ENCODE measurements at places on chromosomes 12 and 14.

DNA sequence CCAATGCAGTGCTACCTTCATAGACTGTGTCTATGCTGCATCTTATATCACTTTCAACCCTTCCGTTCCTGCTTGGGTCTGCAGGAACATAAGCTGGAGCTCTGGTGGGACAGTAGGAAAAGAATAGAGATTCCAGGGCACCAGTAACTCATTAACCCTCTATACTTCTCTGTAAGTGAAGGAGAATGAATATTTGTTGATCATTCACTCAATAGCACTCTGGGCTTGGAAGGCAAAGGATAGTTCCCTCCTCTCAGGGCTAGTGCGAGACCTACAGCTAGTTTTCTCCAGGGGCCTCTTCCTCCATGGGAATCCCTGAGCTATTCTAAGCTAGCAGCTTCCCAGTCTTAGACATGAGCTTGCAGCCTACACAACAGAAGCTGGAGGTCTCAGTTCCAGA, 84.7 kb downstream of the BMP4 start:
- no peak for DNase-seq

GRCh38 chr12:58977476-58977875, 57.2 kb upstream of the LRIG3 start:
- DNase-seq, result no peak

GRCh38 chr14:51894250-51894649, 33.8 kb downstream of the GNG2 start:
- DNase-seq, result no peak

GRCh38 chr12:31626270-31626995, 33.1 kb upstream of the ETFBKMT start:
- DNase-seq, result no peak

GRCh38 chr12:108046650-108047049, 82.4 kb upstream of the WSCD2 start:
- DNase-seq, result no peak

- no peak for DNase-seq
Observed at GRCh38 chr12:575129-575502, 88.1 kb downstream of the NINJ2 start.

DNA sequence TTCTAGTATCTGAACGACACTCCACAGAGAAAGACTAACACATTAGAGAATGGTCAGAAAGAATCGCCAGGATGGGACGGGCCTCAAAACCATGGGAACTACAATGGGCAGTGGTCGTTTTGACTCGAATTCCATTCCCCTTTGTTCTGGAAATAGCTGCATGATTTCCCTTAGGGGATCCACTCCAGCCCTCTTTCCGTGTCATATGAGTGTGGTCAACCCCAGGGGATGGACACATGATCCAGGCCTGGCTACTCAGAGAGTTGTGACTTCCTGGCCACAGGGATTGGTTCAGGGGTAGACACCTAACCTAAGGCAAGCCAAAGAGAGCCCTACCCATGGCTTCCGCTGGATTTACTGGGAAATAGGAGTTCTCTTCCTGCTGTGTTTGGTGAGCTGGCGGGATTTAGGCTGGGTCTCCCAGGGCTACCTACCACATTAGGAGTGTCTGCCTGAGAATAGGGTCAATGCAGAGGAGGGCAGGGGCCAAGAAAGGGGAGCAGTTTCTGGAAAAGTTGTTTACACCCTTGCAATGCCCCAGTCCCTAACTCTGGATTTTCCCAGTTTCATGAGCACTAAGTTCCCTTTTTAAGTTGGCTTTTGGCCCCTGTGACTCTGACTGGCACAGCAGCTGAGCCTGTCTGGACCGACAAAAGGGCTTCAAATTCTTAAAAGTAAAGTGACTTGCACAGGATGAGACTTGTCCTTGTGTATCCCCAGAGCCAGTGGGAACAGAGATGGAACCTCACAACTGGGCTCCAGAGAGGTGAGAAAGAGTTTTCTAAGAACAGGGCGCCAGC, 28.1 kb upstream of the GPATCH2L start:
- DNase-seq, result no peak

- no peak for DNase-seq
Observed at GRCh38 chr14:102910442-102910841, 12.0 kb upstream of the AMN start.

GRCh38 chr14:106872611-106873446, 1346.4 kb downstream of the TMEM121 start:
- no peak for DNase-seq

GRCh38 chr12:91833780-91834359, 311.8 kb downstream of the BTG1 start:
- no peak for DNase-seq

GRCh38 chr12:93167841-93168492, 209.8 kb upstream of the NUDT4 start:
- no peak for DNase-seq

DNA sequence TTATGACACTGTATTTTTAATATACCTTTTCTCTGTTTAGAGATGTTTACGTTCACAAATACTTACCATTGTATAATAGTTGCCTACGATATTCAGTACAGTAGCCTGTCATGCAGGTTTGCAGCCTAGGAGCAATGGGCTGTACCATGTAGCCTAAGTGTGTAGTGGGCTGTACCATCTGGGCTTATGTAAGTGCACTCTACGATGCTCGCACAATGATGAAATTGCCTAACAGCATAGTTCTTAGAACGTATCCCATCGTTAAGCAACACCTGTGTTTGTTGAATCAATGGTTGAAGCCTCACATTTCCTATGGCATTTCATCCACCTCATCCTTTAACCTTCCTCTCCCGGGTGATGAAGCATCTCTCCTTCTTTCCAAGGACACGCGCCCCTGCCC, 12.5 kb upstream of the EML1 start:
- no peak for DNase-seq

DNA sequence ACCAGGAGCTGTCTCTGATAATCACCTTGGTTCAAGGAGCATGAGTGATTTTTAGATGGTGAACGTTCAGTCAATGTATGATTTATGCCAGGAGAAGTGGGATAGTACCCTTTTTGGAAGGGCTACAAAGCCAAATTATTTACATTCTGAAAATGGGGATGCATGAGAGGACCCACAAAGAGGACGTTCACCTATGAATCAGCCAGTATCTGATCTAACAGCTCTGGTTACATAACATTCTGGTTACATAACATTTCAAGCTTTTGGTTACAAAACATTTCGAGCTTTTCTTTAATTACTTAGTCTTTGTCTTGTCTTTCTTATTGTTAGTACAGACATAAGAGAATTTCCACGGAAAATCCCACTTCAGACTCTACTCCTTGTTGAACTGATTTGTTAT, 68.8 kb downstream of the SLCO1A2 start:
- DNase-seq, result no peak

GRCh38 chr12:92747151-92747550, 44.4 kb downstream of the PLEKHG7 start:
- no peak for DNase-seq

DNA sequence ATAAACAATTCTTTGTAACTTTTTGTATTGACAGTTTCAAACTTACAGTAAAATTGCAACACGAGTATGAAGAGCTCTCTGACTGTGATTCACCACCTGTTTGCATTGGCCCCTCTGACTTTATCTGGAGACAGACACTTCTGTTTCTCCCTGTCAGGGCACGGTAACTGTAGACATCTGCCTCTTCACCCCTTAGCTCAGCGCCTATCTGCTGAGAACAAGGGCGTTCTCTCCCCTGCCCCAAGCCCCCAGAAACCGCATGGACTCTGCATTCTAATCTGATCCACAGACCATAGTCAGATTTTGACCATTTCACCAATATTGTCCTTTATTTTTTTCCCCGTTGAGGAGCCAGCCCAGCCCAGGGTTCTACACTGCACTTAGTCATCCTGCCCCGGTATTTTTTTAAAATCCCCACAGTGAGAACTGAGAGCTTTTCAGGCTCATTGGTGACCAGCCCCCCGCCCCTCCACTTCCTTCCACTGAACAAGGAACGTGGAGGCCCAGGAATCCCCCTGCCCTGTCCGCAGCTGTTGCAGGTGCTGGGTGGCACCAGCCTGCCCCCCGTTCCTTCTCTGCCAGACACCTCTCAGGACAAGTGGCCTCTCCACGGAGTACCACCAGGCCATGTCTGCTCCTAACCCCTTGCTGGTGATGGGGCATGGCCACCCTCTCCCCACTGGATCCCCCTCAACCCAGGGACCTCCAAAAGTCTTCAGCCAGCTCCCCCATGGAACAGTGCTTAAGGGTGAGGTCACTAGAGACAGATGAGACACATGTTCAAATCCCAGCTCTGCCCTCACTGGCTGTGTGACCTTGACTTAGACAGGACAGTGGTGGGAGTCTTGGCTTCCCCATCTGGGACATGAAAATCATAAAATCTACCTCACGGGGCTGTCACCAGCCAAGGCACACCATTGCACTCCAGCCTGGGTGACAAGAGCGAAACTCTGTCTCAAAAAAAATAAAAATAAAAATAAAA, 11.2 kb downstream of the RHOF start:
- DNase-seq, result no peak

DNA sequence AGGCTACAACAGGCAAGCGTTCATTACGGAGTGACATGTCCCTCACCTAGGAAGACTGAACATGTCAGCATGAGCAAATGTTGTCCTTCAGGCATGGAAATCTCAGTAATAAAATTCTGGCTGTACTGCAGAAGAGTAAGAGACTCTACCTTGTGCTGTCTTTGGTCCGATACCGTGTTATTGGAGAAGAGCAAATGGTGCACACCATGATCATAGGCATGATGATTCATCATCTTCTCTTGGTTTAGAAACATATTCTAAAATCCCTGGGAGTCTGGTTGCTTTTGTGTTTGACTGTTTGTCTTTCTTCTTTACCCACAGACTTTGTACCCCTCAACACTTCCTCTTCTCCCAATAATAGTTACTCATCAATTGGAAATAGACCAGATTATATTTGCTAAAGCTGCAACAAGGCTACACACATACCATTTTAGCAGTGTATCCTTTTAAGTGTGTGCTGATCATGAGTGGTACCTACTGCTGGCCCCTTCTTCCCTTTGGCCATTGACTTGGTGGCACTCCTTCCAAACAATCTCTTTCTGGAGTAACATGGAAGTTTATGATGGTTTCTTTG, 93.5 kb downstream of the RTN1 start:
- DNase-seq, result no peak

DNA sequence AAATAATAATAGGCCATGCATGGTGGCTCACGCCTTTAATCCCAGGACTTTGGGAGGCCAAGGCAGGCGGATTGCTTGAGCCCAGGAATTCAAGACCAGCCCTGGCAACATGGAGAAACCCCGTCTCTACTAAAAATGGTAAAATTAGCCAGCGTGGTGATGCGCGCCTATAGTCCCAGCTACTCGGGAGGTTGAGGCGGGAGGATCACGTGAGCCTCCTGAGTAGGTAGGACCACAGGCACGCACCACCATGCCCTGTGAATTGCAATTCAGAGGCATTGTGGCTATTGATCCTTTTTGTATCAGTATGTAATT, 2.3 kb downstream of the ARHGDIB start:
- no peak for DNase-seq

GRCh38 chr14:29028973-29029582, 262.5 kb downstream of the FOXG1 start:
- DNase-seq, result no peak

DNA sequence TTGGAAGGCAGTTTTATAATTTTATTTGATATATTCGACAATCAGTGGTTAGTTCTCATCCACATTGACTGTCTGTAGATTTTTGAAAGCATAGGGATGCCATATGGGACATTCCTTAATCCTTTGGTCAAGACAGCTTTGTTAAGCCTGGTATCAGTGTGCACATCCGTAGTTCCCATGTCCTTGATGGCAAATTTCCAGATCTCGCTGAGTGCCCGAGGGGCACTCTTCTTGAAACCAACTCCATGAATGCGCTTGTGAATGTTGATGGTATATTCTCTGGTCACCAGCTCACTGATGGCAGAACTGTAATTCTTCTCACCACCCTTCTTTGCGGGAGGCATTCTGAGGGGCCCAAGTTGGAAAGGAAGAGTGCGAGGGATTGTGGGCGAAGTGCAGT, 6.1 kb upstream of the DENND5B start:
- no peak for DNase-seq

GRCh38 chr14:63273717-63274655, 44.7 kb downstream of the GPHB5 start:
- no peak for DNase-seq

- no peak for DNase-seq
Observed at GRCh38 chr12:56816491-56816890, 53.4 kb downstream of the HSD17B6 start.

DNA sequence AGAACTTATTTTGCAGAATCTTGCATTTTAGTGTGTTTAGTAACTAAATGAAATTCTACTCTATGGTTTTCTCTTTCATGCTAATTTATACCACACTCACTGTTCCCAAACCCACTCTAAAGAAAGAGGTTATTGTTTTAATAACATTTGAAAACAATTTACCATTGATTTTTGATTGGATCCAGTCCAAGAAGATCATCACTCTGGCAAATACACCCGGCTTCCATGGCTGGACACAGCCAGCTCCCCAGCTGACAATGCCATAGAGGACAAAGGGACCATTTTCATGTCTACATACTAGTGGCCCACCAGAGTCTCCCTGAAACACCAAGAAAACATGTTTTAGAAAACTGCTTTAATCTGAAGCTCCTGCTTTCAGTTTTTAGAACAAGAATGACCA, 42.4 kb downstream of the OVCH1 start:
- no peak for DNase-seq

DNA sequence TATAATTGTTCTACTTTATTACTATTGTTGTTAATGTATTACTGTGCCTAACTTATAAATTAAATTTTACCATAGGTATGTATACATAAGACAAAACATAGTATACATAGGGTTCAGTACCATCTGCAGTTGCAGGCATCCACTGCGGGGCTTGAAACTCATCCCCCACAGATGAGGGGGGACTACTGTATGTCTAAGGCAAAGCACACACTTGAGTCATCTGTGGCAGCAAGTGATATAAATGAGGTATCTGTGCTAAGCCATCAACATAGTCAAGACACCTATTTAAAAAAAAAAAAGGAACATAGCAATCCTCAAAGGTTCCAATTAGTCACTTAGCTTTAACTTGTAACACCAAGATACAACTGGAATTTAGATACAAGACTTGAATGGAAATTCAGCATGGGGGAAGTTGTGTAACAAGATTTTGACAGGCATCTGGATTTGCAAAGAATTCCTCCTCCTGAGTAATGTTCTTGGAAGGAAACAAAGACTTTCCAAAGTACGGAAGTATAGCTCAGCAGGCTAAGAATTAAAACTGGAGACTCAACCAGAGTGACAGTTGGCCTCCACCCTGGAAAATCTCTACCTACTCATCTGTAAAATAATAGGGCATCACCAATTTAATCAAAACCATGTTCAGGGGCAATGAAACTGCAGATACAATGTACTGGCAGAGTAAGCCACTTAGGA, 14.9 kb downstream of the DCAF5 start:
- no peak for DNase-seq

DNA sequence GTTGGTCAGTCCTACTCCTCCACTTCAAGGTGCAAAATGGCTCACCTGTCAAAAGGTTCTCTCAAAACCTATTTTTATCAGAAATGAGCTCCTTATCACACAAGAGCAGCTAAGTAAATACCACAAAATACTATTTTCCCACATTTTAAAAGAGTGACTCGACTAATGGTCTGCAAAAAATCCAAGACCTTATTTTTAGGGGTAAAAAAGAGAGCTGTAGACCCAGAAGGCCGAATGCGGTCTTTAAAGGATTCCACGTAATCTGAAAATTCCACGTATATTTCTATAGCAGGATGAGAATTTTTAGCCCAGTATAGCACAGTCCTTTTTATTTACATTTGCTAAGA, 3.8 kb downstream of the C14orf93 start:
- DNase-seq, result no peak

GRCh38 chr12:115570069-115570777, 707.3 kb downstream of the MED13L start:
- DNase-seq, result no peak

GRCh38 chr12:114681116-114681871, 2.7 kb downstream of the TBX3 start:
- no peak for DNase-seq

GRCh38 chr12:70560671-70561070, 76.6 kb downstream of the PTPRB start:
- DNase-seq, result no peak

All from thymus (tissue), 14 donors.